Mesenchymal stem cell (in vitro differentiated cells and primary cell): ENCODE measurements at places on chromosomes 13 and 19.

GRCh38 chr13:32408296-32409000, 19.5 kb downstream of the N4BP2L1 start:
- no peak for DNase-seq

- no peak for DNase-seq
These were observed 12.9 kb upstream of the USE1 start for GRCh38 chr19:17202249-17202648.

- DNase-seq = no peak
These were observed 465.9 kb upstream of the ATXN8OS start for GRCh38 chr13:69641773-69642172.

DNA sequence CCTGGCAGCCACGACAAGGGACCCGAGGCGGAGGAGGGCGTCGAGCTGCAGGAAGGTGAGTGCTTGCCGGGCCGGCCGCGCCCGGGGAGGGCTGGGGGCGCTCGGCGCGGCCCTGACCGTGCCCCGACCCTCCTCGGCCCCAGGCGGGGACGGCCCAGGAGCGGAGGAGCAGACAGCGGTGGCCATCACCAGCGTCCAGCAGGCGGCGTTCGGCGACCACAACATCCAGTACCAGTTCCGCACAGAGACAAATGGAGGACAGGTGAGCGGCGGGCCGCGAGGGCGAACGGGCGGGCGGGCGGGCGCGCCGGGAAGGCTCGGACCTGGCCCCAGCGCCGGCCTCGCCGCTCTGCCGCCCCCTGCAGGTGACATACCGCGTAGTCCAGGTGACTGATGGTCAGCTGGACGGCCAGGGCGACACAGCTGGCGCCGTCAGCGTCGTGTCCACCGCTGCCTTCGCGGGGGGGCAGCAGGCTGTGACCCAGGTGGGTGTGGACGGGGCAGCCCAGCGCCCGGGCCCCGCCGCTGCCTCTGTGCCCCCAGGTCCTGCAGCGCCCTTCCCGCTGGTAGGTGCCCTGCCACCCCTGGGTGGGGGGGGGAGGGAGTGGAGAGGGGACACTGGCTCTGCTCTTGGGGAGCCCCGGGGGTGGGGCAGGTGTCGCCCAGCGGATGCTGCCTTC, 816 bp downstream of the USF2 start:
- DNase-seq = peak; percentile 74

DNA sequence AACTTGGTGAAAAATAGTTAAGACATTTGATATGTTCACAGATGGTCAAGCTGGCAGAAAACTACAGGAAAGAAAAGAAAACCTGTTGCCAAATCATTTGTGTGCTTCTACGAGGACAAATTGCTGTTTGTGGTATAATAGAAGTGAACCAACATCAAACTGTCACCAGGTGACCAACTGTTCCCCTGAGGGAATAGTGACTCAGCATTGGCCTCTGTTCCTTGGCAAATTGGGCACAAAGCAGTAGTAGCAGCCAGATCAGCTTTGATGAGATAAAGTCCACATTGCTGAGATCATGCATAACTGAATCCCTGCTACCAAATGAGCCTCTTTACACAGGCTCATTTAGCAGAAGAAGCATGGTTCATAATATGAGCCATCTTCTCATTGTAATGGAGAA, 103.5 kb downstream of the POSTN start:
- DNase-seq = no peak

DNA sequence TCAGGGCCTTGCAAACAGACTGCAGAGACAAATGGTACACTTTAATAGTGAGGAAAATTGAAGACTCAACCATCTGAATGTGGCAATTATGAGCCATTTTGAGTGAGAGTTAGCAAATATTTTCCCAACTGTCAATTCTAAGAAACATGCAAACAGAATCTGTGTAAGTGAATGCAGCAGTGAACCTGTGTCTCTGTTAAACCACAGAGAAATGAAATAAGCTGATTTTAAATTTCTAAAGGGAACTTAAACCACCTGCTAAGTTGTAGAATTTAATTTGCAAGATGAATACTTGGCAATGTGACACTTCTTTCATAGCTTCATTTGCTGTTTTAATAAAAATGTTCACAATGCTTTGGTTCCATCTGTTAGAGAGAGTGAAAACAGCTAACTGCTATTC, 42.0 kb upstream of the TDRD3 start:
- no peak for DNase-seq

GRCh38 chr13:102703726-102704035, 8.8 kb upstream of the METTL21C start:
- no peak for DNase-seq

GRCh38 chr19:58183817-58184215, 955 bp downstream of the ZNF274 start:
- no peak for DNase-seq

DNA sequence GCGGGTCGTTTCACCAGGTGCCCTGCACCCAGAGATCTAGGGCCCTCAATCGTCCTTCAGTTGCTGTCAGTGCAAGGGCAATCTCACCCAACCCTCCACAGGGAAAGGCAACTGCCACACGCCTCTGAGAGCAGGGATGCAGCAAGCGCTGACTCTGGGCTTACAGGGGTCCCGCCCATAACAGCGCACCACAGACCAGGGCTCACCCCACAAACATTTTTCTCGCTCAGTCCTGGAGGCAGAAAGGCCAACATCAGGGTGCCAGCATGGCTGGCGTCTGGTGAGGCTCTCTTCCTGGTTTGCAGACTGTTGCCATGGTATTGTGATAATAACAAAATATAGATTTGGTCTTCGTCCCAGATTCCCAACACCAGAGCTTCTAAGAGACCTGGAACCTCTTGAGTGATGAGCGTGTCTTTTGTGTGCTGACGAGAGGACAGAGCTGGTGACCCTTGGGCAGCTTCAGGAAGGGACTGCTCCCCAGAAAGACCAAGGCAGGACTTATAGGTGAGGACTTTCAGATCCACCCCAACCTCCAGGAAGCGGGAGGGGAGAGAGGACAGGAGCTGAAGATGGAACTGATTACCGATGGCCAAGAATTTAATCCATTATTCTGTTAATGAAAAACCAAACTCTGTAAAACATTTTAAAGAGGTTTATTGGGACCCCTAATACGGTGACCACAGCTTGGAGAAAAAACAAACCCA, 51.3 kb downstream of the C13orf46 start:
- no peak for DNase-seq

- no peak for DNase-seq
These were observed 579 bp downstream of the RPS9 start for GRCh38 chr19:54201172-54201701.

DNA sequence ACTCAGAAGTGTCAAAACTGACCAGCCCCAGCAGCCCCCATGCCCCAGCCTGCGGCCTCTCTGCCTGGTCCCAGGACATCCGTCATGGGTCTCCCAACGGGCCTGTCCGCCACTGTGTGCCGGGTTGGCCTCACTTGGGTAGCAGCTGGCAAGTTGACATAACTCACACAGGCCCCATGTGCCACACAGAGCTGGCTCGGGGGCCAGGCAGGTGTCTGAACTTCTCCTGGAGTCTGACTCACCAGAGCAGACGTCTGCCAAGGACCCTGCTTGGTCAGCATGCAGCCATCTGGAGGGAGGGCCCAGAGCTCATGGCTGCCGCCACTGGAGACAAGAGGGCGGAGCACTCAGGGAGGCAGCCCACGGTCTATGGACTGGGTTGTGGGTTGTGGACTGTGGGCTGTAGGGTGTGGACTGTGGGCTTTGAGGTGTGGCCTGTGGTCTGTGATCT, 32.0 kb upstream of the TMEM255B start:
- DNase-seq = no peak
